ENCODE measurements at places on chromosomes 1 and 21.

DNA sequence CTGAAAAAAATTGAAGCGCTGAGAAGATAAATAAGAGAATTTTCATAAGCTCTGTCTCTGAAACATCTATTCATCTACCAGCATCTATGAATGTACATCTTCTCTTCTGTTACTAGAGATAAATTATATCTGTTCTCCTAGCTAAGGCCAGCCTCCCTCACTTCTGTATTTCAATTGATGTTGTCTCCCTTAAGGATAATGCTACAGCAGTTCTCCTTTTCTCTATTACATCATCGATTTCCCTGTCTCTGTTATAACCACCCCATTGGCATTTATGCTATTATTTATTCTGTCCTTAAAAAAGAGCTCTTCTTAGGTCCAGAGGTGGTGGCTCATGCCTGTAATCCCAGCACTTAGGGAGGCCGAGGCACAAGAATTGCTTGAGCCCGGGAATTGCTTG, 42.9 kb upstream of the TMCO2 start:
- no peak for DNase-seq

GRCh38 chr21:17742181-17742580, 77.0 kb downstream of the C21orf91 start:
- DNase-seq = no peak

DNA sequence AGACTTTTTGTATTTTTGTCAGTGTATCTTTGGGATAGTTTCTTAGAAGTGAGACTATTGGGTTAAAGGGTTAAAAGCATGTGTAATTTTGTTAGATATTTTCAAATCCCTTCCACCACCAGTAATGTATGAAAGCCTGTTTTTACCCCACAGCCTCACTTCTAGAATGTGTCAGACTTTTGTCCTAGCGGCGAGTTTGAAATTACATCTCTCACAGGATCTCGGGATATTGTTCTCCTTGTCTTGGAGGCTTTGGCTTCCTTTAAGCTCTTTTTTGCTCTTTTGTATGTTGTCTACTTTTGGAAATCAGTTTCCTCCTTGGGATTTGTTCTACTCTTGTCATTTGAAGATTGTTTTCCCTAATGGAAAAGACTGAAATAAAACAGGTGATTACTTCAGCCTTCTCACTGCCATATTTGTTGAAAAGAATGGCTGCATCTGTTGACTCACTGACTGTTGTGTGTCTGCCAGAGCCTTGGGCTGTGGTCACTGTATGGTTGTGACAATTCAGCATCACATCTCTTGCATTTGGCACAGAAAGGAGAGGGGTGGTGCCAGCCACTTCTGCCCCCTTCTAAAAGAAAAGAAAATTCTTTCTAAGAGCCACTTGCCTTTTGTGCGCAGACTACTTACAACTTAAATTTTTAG, 22.6 kb downstream of the ST3GAL3 start:
- no peak for DNase-seq

DNA sequence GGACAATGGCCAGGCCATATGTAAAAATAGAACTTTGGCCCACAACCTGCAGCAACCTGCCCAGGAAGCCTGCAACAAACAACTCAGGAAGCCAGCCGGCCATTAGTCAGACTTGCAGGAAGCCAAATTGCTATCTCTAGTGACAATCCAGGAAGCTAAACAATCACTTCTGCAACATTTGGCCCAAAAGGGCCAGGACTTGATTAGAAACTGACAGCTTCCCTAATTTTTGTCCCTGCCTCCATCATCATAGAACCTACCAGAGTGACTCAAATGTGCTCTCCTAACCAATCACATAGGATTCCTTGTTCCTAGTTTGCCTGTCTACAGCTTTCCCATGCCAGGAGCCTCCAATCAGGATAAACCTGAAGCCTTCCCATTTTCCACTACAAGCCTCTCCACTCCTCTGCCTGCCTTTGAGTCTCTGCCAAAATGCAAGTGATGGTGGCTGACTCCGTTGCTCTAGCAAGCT, 639.3 kb downstream of the PTPRU start:
- no peak for DNase-seq

GRCh38 chr1:105004515-105004914, 1254.8 kb downstream of the AMY1C start:
- DNase-seq = no peak

DNA sequence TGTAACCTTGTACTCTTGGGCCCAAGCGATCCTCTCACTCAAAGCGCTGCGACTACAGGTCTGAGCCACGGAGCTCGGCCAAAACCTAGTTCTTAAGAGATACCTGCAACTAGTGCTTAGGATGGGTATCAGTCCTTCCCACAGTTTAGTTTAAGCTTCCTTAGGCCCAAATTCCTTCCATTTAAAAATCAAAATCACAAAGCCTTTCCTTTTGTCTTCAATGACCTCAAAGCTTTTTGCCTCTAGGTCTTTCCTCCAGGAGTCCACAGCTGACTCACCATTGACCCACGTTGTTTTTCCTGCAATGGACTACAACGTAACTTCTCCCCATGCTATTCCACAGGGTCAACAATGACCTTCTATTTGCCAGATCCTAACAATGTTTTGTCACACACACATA, 64.0 kb downstream of the APP start:
- no peak for DNase-seq
